Stimulated activated CD4-positive, alpha-beta T cell treated with anti-CD3 and anti-CD28 coated beads, Interleukin-1b, Interleukin-23, amount 100 ng/mL, for 4 hours (primary cell): ENCODE measurements at places on chromosomes 2 and 18.

DNA sequence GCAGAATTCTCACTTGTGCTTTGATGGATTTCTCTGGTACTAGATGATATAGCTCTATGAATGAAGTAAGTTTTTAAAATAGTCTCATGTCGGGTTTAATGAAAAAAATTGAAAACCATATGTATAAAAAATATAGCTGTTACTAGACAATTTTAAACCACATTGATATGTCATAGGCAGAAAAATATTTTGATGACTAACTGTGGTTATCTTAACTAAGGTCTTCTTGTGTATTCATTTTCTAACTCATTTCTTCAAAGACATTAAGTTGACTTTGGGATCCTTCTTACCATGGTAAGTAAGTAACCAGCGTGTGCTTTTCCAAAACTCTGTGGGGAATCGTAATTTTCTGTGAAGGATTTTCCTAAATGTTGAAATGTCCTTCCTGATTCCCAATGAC, 160.9 kb upstream of the COL3A1 start:
- no peak for DNase-seq

DNA sequence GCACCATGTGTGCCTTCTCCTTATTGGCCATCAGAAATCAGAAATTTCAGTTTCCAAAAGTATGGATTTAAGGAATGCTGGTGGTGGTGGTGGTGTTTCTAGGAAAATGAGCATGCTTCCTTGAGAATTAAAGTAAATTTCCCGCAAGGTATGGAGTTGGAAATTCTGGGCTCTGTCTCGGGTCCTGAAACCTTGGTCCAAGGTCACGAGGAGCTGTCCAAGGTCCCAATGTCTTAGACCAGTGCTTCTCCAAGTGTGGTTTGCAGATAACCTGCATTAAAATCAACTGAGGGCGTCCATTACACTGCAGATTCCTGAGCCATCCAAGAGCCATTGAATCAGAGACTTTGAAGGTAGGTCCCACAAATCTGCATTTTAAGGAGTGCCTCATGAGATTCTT, 210.9 kb upstream of the PKDCC start:
- DNase-seq = no peak

DNA sequence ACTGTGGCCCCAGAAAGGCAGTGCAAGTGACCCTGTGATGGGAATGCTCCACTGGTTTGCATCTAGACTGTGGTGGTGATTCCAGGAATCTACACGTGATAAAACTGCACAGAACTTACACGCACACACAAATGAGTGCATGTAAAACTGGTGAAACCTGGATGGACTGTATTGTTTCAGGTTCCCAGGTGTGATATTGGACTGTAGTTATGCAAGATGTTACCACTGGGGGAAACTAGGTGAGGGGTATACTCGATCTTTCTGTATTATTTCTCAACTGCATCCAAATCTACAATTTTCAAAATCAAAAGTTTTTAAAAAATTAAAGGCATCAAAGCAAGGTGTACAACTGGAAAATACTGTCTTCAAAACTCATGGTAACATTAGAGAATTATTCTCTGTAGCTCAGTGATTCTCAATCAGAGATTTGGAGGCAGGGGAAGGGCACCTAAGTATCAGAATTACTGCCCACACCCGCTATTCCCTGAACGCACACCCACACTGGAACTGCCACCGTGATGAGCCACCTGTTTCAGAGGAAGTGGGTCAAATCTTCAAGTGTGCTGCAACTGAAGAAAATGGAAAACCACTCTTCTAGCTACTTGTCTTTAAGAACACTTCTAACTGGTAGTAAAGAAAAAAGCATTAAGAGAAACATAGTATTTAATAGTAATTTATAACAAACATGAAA, 26.7 kb downstream of the PTPN2 start:
- peak; percentile 17 for DNase-seq

GRCh38 chr18:77529492-77530176, 280.0 kb downstream of the GALR1 start:
- DNase-seq = no peak

DNA sequence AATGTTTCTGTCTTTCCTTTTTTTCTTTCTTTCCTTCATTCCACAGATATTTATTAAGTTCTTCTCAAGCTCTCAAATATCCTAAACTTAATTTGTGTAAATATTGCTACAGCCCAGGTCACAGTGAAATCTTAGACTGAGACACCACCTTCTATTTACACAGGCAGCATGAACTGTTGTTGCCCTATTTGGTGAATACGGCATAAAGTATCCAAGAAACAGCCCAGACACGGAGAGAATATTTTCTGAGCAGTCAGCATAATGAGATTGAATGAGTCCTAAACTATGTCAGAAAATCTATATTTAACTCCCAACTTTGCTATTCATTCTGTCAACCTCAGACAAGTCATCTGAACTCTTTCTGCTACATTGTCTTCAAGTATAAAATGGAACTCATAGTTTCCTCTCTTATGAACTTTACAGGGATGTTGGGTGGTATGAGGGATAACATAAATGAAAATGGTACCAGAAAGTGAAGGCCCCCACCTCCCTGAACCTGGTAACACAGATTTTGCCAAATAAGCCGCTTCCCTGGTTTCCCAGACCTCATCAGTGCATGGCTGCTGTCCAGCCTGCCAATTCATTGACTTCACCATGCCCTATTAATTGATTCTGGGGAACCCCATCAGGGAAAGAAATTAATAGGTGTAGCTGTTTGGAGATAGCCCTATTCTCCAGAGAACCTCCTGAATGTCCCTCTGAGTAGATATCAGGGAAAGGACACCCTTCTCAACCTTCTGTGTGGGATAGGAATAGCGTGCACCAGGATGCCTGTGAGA, 235.9 kb downstream of the SETBP1 start:
- no peak for DNase-seq

- peak; percentile 45 for DNase-seq
These were observed at the start of gene DPP4 for GRCh38 chr2:162073888-162074631. Gene DPP4, minus strand, starts transcription at chr2:162074215. Its CDS starts 234 bp downstream, at chr2:162073981.

DNA sequence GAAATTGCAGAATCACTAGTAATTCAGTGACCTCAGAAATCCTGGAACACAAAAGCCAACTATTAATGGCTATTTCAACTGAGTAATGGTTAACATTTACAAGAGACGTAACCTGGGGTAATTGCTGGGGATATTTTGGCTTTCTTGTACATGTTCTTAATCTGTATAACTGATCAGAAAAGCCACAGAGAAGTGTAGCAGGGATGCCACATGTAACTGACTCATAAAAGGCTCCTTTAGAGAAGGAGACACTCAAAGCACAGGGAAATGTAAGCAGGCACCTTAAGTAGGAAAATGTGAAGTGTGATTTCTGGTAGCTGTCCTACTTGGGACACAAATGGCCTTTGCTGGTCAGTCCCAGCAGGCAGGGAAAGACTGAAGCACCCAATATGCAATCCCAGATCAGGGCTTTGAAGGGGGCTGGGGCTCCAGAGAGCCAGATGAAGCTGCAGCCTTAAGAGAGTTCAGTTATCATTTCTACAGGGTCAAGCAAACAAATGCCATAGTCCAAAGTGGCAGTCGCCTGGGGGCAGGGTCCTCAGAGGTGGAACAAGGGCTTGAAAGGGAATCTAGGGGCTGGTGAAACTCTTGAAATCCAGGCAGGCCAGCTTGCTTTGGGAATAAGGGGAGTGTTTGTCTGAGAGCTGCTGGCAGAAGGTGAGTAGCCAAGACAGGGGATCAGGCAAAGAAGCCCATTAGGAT, 7.2 kb upstream of the SPOPL start:
- DNase-seq = no peak

- DNase-seq = no peak
These were observed 10.4 kb downstream of the HOXD8 start for GRCh38 chr2:176139661-176140512.

DNA sequence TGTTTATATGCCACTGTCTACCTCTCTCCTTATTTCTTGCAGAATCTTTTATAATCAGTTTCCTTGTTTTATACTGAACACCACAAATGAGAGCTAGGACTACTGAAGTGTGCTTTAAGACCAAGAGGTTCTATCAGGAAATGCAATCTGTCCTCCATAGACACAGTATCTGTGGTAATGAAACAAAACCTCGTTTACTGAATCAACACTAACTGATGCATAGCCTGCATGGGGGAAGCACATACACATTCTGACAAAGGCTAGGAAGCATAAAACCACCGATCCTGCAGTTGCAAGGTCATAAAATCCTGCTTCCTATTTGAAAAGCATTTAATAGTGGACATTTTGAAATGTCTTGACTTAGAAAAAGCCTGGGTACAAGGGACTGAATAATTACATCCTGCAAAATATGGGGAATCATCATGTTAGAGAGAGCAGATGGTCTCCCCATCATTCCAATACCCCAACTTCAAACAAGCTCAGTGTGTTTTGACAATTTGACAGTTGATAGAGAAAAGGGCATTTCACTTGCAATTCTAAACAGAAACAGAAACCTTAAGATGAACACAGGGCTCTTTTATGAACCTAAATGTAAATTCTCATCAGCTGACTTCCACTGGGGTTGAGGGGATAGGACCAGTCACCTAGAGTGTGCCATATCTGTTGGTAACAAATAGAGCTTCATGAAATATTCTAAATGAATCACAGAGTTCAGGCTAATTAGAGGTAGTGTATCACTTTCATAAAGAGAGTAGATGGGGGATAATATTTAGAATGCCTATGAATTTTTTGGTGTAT, 1845.6 kb upstream of the PIK3C3 start:
- no peak for DNase-seq

GRCh38 chr2:214088536-214088935, 322.3 kb upstream of the VWC2L start:
- no peak for DNase-seq

DNA sequence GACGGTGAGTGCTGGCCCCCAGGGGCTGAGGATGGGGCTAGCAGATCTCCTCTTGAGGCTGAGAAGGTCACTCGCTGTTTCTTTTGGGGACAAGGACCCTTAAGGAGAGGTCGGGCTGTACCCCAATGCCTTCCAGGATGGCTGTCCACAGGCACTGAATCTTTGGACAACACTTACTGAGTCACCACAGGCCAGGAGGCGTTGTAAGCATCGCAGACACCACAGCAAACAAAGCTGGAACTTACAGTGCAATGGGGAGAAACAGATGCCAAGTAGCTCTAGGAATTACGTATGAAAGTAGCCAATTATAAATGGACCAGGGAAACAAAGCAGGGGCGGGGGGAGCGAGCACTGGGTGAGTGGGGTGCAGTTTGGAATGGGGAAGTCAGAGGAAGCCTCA, 219.8 kb downstream of the GLI2 start:
- no peak for DNase-seq

- DNase-seq = no peak
These were observed 23.2 kb upstream of the GPR17 start for GRCh38 chr2:127622561-127623387.

DNA sequence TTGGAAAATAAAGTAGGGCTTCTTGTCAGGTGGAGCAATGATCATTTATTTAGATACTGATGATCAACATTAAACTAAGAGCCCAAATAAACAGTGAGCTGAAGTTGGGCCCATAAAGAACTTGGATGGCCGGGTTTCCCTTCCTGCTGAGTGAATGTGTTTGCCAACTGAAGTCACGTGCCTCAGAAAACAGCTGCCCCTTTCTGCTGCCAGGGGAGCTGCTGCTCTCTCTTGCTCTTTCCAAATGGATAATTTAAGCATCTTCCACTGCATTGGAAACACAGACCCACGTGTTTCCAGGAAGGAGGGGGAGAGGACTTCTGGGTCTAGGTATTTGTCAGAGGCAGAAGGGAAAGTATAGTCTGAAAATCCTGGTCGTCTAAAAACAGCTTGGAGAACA, 22.9 kb upstream of the NCKAP5 start:
- DNase-seq = no peak
